ENCODE measurements at places on chromosomes 4 and X.

- no peak for DNase-seq
Observed at GRCh38 chr4:187744911-187745310, 250.7 kb upstream of the ZFP42 start.

DNA sequence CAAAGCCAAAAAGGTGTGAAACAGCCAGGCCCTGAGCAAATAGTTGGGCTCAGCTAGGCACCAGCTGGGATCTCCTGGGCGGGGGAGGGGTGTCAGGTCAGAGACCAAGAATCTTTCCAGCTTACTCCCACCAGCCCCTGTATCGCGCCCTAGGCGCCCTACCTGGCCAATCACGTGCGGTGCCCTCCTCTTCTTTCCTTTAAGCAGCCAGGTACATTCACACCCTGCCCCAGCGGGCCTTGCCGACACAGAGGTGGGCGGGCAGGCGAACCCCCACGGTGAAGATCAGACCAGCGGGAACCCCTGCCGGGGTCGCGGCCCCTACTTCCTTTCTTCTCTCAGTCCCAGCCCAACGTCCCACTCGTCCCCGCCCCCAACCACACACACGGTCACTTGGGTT is 9.1 kb downstream of the ARHGAP36 start:
- no peak for DNase-seq

- DNase-seq, result no peak
Observed at GRCh38 chrX:100512471-100512870, 72.3 kb upstream of the TNMD start.

DNA sequence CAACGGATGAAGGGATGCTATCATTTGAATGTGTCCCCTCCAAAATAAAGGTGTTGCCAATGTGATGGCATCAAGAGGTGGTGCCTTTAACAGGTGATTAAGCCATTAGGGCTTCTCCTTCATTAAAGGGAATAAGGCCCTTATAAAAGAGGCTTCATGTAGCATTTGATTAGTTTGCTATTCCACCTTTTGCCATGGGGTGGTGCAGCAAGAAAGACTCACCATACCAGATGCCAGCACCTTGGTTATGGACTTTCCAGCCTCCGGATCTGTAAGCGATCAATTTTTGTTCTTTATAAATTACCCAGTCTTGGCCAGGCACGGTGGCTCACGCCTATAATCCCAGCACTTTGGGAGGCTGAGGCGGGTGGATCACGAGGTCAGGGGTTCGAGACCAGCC is 7.9 kb upstream of the SLC25A43 start:
- DNase-seq, result no peak

- no peak for DNase-seq
Observed at GRCh38 chr4:99381588-99382175, 29.1 kb upstream of the ADH1C start.

DNA sequence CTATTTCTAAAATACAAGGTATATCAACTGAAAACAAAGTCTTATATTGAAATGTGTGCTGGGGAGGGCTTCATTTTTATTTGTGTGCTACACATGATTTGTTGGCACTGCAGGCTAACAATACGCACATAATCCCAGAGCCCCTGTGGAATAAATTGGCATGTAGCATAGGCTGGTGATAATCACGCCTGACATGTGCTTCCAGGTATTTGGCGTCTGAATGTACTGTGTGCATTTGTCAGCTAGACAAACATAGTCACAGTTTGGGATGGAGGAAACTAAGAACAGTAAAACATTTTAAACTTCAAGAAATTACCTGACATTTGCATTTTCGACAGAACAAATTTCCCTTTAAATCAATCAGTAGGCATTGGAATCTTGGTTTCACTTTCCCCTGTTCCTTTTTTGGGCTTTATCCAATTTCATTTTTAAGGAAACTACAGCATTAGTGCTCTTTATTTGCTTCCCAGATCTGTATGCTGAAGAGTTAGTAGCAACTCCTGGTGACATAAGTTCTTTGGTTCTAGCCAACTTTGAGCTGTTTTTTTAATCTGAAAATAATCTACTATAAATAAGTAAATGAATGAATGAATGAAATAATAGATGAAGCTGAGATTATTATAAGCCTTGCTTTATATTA is 472.3 kb downstream of the PDHA2 start:
- no peak for DNase-seq

DNA sequence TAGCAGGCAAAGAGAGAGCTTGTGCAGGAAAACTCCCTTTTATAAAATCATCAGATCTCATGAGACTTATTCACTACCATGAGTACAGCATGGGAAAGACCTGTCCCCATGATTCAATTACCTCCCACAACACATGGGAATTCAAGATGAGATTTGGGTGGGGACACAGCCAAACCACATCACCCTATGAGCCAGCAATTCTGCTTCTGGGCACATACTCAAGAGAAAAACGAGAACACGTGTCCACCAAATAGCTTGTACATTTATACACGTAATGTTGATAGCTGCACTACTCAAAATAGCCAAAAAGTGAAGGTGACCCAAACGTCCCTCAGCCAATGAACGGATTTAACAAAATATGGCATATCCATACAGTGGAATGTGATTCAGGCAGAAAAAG is 94.5 kb upstream of the DHRSX start:
- no peak for DNase-seq

- no peak for DNase-seq
Observed at GRCh38 chrX:108132876-108133275, 41.3 kb downstream of the ATG4A start.

- DNase-seq, result no peak
Observed at GRCh38 chr4:98908703-98909262, 20.1 kb downstream of the EIF4E start.

DNA sequence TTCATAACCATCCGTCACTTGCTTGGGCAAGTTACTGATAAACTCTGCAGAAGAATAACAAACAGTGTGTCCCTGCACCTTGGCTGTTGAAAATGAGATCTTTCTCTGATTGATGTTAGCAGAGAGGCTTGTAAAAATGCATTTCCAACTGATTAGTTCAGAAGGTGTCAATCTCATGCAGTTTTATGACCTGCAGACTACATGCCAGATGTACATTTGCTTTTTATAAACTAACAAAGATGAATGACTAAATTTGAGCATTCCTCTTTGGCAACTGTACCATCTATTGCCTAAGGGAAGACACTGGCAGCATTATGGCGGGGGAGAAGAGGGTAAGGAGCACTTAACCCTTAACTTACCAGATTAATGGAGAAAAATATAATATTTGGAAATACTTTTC is 192.8 kb downstream of the DCTD start:
- no peak for DNase-seq

DNA sequence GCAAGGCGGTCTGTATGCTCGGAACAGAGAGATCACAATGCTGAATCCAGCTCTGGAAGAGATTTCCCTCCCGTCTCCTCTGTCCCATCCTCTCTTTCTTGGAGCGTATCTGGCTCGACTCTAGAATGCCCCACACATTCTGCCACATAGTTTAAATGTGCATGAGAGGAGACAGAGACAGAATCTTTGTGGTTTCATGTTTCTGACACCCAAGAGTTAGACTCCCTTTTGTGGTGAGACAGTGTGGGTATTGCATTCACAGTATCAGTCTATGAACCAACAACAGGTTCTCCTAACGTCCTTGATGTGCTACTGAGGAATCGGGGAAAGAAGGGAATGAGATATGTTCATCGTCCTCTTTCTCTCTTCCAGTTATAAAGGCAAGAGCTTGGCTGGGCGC is 25.3 kb downstream of the FAM47E start:
- no peak for DNase-seq

- no peak for DNase-seq
Observed at GRCh38 chr4:5213087-5213595, 161.9 kb downstream of the STK32B start.

Data from upper lobe of left lung (tissue), 6 donors.